ENCODE measurements at places on chromosomes 7 and 10. TPM values are rescaled to one million over a fixed set of nuclear protein-coding genes. Genes with fewer than 3 reads are reported as not detected.

CYP3A7 gene
- not detected for total RNA-seq

- H3K4me1 ChIP-seq, result no peaks in the 10 kb centered on the region
- DNase-seq, result no peak
- H3K27ac ChIP-seq, result no peak overlapping the region
- peaks cover 9% of the 10 kb centered on the region for H3K27me3 ChIP-seq
- no peak overlapping the region for H3K4me3 ChIP-seq
- no peaks in the 10 kb centered on the region for H3K36me3 ChIP-seq
Measured at GRCh38 chr7:104775531-104775930, 238.5 kb upstream of the KMT2E start.

- DNase-seq, result no peak
- no peak overlapping the region for H3K27ac ChIP-seq
- H3K36me3 ChIP-seq, result peaks cover 1% of the 10 kb centered on the region
- no peak overlapping the region for H3K4me3 ChIP-seq
- peaks cover under 1% of the 10 kb centered on the region for H3K4me1 ChIP-seq
- H3K27me3 ChIP-seq, result no peaks in the 10 kb centered on the region
Measured at GRCh38 chr7:93987297-93987696, 16.9 kb downstream of the BET1 start.

DNA sequence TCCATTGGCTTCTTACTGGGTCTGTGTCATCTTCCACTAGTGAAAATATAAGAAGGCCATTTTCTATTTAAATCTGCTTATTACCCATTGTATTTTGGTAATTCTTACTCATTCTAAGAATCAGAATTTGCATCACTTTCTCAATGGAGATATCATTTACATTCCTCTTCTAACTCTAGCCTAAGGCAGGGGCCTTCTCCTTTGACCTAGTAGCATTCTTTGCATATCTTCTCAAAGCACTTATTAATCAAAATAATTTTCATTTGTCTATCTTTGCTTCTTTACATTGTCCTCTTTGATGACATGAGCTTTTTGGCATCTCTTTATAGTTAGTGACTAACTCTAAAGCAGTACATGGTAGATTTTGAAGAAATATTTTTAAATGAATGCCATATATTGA, 400.9 kb upstream of the SEMA3D start:
- DNase-seq, result no peak
- H3K27me3 ChIP-seq, result no peaks in the 10 kb centered on the region
- no peaks in the 10 kb centered on the region for H3K36me3 ChIP-seq
- H3K27ac ChIP-seq, result no peak overlapping the region

DNA sequence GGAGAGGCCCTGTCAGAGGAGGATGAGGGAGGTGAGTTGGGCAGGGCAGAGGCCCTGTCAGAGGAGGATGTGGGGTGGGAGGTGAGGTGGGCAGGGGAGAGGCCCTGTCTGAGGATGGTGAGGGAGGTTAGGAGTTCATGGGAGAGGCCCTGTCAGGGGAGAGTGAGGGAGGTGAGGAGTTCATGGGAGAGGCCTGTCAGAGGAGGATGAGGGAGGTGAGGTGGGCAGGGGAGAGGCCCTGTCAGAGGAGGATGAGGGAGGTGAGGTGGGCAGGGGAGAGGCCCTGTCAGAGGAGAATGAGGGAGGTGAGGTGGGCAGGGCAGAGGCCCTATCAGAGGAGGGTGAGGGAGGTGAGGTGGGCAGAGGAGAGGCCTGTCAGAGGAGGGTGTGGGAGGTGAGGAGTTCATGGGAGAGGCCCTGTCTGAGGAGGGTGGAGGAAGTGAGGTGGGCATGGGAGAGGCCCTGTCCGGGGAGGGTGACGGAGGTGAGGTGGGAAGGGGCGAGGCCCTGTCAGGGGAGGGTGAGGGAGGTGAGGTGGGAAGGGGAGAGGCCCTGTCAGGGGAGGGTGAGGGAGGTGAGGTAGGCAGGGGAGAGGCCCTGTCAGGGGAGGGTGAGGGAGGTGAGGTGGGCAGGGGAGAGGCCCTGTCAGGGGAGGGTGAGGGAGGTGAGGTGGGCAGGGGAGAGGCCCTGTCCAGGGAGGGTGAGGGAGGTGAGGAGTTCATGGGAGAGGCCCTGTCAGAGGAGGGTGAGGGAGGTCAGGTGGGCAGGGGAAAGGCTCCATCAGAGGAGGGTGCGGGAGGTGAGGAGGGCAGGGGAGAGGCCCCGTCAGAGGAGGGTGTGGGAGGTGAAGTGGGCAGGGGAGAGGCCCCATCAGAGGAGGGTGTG, 73.7 kb downstream of the INPP5A start:
- H3K36me3 ChIP-seq, result peaks cover 16% of the 10 kb centered on the region
- peak overlapping the region; percentile 63 for H3K27ac ChIP-seq
- H3K4me3 ChIP-seq, result no peak overlapping the region
- peak; percentile 30 for DNase-seq

DNA sequence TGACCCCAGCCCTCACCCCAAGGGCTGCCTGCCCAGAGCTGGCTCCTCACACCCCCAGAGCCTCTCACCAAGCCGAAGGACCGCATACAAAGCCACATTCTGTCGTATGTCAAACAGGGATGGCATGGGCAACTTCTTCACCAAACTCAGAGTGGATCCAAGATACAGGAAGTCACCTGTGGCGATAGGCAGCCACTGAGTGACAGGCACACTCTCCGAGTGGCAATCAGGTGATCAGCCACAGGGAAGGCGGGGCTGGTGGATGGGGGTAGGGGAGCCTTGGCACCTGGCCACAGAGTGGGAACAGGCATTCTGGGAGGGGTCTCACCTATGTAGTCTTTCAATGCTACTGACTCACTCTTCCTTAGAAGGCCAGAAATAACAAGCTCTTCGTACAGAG, 7.1 kb upstream of the ASB10 start:
- no peak overlapping the region for H3K4me3 ChIP-seq
- H3K4me1 ChIP-seq, result no peaks in the 10 kb centered on the region
- no peak for DNase-seq
- no peak overlapping the region for H3K27ac ChIP-seq
- peaks cover 2% of the 10 kb centered on the region for H3K27me3 ChIP-seq
- no peaks in the 10 kb centered on the region for H3K36me3 ChIP-seq

GRCh38 chr7:25186436-25186835, 41.9 kb downstream of the NPVF start:
- no peak for DNase-seq
- H3K27ac ChIP-seq, result no peak overlapping the region
- H3K36me3 ChIP-seq, result no peaks in the 10 kb centered on the region
- no peak overlapping the region for H3K4me3 ChIP-seq
- no peaks in the 10 kb centered on the region for H3K4me1 ChIP-seq

GRCh38 chr7:136303162-136303561, 326.0 kb upstream of the MTPN start:
- H3K27me3 ChIP-seq, result no peaks in the 10 kb centered on the region
- no peak overlapping the region for H3K4me3 ChIP-seq
- H3K4me1 ChIP-seq, result no peaks in the 10 kb centered on the region
- no peaks in the 10 kb centered on the region for H3K36me3 ChIP-seq

AKR1B15 gene
- total RNA-seq, result not detected

DNA sequence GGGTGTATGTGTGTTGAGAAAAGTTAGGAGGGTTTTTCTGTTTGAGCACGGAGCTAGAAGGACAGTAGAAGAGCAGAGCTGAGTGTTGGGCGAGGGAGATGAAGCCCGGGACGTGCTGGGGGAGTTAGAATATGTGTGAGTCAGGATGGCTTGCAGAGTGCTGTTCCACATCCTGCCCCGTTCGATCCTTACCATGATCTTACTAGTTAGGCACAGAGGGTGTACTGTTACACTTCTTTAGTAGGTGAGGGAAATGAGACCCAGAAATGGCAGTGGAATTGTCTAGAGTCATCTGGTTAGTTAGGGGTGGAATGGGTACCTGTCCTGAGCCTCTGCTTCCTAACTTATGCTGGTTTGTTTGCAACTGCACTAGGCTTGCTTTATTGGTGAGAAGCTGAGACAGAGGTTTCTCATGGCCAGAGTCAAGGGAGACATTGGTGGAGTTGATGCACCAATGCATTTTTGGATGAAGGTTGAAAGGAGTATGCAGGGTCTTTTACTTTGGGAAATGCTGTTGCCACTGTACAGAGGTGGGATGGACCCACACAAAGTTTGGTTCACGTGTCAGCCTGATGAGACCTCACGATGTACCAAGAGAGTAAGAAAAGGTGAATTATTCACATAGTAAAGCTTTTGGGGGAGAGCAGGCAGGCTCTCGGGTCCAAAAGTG, 42.4 kb downstream of the CCNY start:
- peak overlapping the region; percentile 30 for H3K4me3 ChIP-seq
- H3K27me3 ChIP-seq, result no peaks in the 10 kb centered on the region
- DNase-seq, result peak; percentile 62

DNA sequence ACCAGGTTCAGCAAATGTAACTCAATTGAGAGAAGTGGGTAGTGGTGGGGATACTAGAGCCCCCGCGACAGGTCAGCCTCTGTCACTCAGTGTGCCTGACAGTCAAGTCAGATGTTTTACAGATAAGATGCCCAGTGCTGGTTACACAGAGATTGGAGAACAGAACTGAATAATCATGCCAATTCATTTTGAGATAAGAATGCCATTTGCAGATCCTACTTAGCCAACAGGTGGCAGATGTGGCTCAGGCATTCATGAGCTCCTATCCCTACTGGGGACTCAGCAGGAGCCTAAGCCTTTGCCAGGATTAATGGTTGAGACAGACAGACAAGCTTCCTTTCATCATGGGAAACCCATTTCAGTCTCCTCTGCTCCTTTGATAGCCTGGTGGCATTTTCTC, 137.8 kb downstream of the MAPK8 start:
- no peak overlapping the region for H3K27ac ChIP-seq
- no peak overlapping the region for H3K4me3 ChIP-seq
- no peaks in the 10 kb centered on the region for H3K4me1 ChIP-seq
- no peaks in the 10 kb centered on the region for H3K36me3 ChIP-seq

PTF1A gene
- total RNA-seq, result not detected

- H3K4me3 ChIP-seq, result no peak overlapping the region
- no peaks in the 10 kb centered on the region for H3K4me1 ChIP-seq
- no peak overlapping the region for H3K27ac ChIP-seq
Measured at GRCh38 chr10:103861505-103861904, 6.1 kb upstream of the SH3PXD2A start.

C10orf62 gene
- total RNA-seq, result not detected

SEMA3C gene
- not detected for total RNA-seq

GRCh38 chr10:121949049-121949448, 21.2 kb upstream of the ATE1 start:
- H3K27me3 ChIP-seq, result no peaks in the 10 kb centered on the region
- peaks cover 5% of the 10 kb centered on the region for H3K36me3 ChIP-seq
- no peak for DNase-seq
- no peak overlapping the region for H3K4me3 ChIP-seq
- no peaks in the 10 kb centered on the region for H3K4me1 ChIP-seq
- no peak overlapping the region for H3K27ac ChIP-seq

PRLHR gene
- total RNA-seq, result not detected

DNA sequence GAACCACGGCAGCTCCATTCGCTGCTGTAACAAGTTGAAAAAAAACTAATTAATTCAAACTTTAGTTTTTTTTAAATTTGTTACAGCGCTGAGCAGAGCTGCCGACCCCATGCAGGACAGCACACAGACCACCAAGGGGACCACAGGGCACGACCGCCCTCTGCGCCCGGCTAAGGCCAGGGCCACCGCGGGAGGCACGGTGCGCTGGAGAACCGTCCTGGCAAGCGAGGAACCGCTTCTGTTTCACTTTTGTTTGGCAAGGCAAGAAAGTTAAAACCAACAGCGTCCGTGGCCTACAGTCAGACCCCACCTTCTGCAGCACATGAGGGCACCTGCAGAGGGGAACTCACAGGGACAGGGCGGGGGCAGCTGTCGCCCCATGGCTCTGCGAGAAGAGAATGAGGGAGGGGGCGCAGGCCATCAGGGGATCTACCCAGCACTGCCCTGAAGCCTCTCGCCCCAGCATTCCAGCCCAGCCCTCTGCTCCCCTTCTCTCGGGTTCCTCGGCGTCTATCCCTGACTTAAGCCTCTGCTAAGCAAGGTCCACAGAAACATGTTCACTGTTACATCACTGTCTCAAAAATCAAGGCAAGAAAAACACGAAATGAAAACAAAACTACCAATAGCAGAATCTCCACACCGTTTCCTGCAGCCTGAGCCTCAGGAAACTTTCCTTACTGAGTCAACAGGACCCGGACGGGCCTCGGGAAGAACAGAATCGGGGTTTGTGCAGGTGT, 204.4 kb downstream of the DIP2C start:
- H3K27me3 ChIP-seq, result no peaks in the 10 kb centered on the region
- DNase-seq, result peak; percentile 29
- H3K36me3 ChIP-seq, result no peaks in the 10 kb centered on the region
- H3K27ac ChIP-seq, result peak overlapping the region; percentile 73
- H3K4me1 ChIP-seq, result peaks cover 6% of the 10 kb centered on the region
- H3K4me3 ChIP-seq, result peak overlapping the region; percentile 69

- H3K36me3 ChIP-seq, result peaks cover 20% of the 10 kb centered on the region
- no peak for DNase-seq
- H3K27me3 ChIP-seq, result no peaks in the 10 kb centered on the region
- H3K4me1 ChIP-seq, result peaks cover 30% of the 10 kb centered on the region
- H3K27ac ChIP-seq, result no peak overlapping the region
- no peak overlapping the region for H3K4me3 ChIP-seq
Measured at GRCh38 chr10:50550291-50550839, 73.4 kb downstream of the SGMS1 start.

GALNT11 gene
- total RNA-seq, result 22.8 TPM

CRHR2 gene
- not detected for total RNA-seq

DNA sequence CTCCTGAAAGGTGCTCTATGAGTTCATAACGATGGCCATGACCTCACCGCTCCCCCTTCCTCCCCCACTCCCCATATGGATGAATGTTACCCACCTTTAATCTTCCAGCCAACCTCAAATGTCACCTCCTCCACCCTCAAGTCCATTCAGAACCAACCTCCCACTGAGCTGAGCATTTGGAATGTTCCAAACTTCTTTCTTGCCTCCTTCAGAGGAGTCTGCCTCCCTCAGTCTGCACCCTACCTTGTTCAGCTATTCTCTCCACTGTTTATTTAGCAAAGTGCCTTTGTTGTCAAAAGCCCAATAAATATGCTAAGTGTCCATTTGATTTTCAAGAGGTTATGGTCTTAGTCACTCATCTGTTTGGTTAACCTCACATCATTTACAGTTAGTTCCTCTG, 22.9 kb upstream of the MTPAP start:
- no peak overlapping the region for H3K27ac ChIP-seq
- H3K36me3 ChIP-seq, result no peaks in the 10 kb centered on the region
- H3K27me3 ChIP-seq, result no peaks in the 10 kb centered on the region
- H3K4me3 ChIP-seq, result no peak overlapping the region
- DNase-seq, result no peak

- no peaks in the 10 kb centered on the region for H3K36me3 ChIP-seq
- no peaks in the 10 kb centered on the region for H3K4me1 ChIP-seq
- peaks cover 2% of the 10 kb centered on the region for H3K27me3 ChIP-seq
- DNase-seq, result no peak
- H3K27ac ChIP-seq, result no peak overlapping the region
- H3K4me3 ChIP-seq, result no peak overlapping the region
Measured at GRCh38 chr10:75355706-75356105, 45.9 kb downstream of the ZNF503 start.

GRCh38 chr10:127227663-127228062, 31.3 kb upstream of the INSYN2A start:
- no peaks in the 10 kb centered on the region for H3K36me3 ChIP-seq
- no peak overlapping the region for H3K27ac ChIP-seq
- no peaks in the 10 kb centered on the region for H3K4me1 ChIP-seq
- H3K4me3 ChIP-seq, result no peak overlapping the region
- DNase-seq, result no peak

- H3K4me1 ChIP-seq, result peaks cover 5% of the 10 kb centered on the region
- no peak overlapping the region for H3K4me3 ChIP-seq
- no peaks in the 10 kb centered on the region for H3K27me3 ChIP-seq
- peak overlapping the region; percentile 66 for H3K27ac ChIP-seq
Measured at GRCh38 chr10:31083765-31084184, 52.1 kb upstream of the ZNF438 start.

PTPRN2 gene
- 0.49 TPM for total RNA-seq

GRCh38 chr7:55055479-55055878, 36.7 kb downstream of the EGFR start:
- H3K27ac ChIP-seq, result no peak overlapping the region
- no peak overlapping the region for H3K4me3 ChIP-seq
- H3K36me3 ChIP-seq, result no peaks in the 10 kb centered on the region
- H3K27me3 ChIP-seq, result peaks cover 2% of the 10 kb centered on the region
